Stimulated activated CD8-positive, alpha-beta memory T cell treated with anti-CD3 and anti-CD28 coated beads, Interleukin-15, amount 100 ng/mL, for 48 hours (primary cell): ENCODE measurements at places on chromosomes 3 and 15.

DNA sequence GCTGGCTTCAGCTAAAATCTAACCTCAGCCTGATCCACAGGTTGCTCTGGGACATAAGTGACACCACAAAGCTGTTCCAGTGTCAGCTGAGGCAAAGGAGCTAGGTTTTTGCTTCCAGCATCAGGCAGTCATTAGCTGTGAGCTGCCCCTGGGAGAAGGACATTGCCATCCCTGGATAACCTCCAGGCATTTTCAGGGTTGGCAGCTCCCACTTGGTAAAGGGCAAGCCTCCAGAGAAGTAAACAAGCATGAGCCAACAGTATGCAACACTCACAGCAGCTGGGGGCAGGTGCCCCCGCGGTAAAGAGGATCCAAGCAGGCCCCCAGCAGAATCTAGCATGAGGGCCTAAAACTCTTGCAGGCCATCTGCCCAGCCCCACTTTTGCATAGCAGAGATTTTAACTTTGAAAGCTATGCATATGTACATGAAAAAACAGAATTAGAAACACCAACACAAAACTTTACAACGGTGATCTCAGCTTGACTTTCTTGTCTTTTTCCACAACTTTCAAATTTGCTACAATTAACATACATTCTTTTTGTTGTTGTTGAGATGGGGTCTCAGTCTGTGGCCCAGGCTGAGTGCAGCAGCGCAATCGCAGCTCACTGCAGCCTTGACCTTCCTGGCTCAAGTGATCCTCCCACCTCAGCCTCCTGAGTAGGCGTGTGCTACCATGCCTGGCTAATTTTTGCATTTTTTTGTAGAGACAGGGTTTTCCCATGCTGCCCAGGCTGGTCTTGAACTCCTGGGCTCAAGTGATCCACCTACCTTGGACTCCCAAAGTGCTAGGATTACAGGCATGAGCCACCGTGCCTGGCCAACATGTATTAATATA is 83.8 kb upstream of the TPM1 start:
- DNase-seq: no peak

- DNase-seq: no peak
These were observed 839.8 kb upstream of the ALCAM start for GRCh38 chr3:104526901-104527401.

- no peak for DNase-seq
These were observed 26.2 kb downstream of the HMG20A start for GRCh38 chr15:77446840-77447390.

DNA sequence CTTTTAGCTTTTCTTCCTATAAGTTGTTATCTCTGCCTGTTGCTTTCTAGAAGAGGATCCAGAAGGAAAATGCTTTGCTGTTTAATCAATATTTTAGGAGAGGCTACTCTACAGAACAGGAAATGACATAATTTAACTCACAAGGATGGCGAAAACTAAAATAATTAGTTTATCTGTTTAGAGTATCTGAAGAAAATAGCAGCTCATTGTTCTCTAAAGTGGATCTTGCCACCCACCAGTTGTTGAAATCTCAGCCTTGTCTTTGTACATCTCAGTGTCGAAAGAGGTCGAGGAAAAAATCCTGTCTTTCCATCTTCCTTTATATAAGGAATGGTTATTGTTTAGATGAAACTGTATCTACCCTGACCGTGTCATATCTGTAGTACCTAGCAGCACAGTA is 126.6 kb downstream of the ZNF609 start:
- no peak for DNase-seq

DNA sequence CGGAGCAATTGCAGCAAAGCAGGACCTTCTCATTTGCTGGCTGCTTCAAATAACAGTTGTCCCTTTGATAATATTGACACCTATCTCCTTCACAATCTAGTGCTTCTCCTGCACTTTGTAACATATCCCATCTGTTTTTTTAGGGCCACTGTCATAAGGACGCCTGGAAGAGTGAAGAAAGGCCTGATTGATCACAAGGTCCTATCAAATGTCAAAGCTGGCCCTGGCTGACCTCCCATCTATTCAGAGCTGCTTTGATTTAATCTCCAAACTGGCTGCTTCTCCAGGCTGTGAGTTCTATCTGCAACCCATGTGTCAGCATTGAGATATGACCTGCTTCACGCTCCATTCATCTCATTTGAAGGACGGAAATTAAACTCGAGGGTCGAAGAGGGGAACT is 601.2 kb upstream of the KCNMB2 start:
- no peak for DNase-seq

GRCh38 chr3:47854267-47854666 is 51.3 kb downstream of the DHX30 start:
- DNase-seq: no peak

DNA sequence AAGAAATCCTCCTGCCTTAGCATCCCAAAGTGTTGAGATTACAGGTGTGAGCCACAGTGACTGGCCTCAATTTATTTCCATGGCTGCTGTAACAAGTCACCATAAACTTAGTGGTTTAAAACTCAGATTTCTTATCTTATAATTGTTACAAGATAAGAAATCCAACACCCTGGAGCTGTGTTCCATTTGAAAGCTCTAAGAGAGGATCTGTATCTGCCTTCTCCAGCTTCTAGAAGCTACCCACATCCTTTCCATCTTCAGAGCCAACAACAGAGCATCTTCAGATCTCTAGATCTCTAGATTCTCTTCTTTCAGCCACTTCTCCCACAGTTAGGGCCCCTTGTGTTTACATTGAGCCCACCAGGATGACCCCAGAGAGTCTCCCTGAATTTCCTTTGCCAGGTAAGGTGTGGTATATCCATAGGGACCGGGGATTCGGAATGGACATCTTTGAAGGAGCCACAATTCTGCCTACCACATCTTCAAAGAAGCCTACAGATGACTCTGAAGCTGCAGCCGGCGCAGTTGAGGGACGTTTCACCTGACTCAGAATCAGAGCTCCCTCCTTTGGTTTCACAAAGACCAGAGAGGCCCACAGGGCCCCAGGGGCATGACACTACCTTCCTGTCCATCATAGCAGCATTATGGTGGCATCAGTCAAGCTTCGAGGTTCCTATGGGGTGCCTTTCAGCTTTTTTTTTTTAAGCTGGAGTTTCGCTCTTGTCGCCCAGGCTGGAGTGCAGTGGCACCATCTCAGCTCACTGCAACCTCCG is 87.0 kb upstream of the IGF1R start:
- DNase-seq: no peak

GRCh38 chr15:82307714-82308081 is 41.6 kb downstream of the GOLGA6L10 start:
- DNase-seq: no peak

DNA sequence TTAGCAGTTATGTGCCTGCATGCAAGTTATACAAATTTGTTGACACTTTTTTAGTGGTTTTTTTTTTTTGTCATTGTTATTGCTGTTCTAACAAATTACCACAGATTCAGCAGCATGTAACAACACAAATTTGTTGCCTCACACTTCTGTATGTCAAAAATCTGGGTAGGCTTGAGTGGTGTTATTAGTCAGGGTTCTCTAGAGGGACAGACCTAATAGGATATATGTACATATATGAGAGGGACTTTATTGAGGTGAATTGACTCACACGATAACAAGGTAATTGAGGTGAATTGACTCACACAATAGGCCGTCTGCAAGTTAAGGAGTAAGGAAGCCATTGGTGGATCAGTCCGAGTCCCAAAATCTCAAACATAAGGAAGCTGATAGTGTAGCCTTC is 15.0 kb upstream of the PLSCR1 start:
- DNase-seq: no peak

GRCh38 chr3:51354731-51355615 is 30.1 kb upstream of the MANF start:
- DNase-seq: no peak

GRCh38 chr3:68919000-68919399 is 13.3 kb downstream of the TAFA4 start:
- no peak for DNase-seq

- no peak for DNase-seq
These were observed 2.1 kb upstream of the ANP32A start for GRCh38 chr15:68822818-68823217.

DNA sequence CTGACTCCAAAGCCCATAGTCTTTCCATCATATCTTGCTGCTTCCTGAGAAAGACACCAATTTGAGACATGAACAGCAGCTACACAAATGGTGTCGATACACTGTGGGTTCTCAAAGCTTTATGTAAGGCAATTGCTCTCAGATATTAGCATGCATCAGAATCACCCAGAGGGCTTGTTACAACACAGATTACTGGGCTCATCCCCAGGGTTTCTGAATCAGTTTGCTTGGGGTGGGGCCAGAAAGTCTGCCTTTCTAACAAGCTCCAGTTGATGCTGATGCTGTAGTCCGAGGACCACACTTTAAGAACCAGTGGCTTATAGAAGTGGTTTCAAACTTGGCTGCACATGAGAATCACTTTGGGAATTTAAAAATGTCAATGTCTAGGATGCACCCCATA is 86.5 kb downstream of the SEMA6D start:
- no peak for DNase-seq

- DNase-seq: no peak
These were observed 17.3 kb downstream of the AP3S2 start for GRCh38 chr15:89876396-89877082.

DNA sequence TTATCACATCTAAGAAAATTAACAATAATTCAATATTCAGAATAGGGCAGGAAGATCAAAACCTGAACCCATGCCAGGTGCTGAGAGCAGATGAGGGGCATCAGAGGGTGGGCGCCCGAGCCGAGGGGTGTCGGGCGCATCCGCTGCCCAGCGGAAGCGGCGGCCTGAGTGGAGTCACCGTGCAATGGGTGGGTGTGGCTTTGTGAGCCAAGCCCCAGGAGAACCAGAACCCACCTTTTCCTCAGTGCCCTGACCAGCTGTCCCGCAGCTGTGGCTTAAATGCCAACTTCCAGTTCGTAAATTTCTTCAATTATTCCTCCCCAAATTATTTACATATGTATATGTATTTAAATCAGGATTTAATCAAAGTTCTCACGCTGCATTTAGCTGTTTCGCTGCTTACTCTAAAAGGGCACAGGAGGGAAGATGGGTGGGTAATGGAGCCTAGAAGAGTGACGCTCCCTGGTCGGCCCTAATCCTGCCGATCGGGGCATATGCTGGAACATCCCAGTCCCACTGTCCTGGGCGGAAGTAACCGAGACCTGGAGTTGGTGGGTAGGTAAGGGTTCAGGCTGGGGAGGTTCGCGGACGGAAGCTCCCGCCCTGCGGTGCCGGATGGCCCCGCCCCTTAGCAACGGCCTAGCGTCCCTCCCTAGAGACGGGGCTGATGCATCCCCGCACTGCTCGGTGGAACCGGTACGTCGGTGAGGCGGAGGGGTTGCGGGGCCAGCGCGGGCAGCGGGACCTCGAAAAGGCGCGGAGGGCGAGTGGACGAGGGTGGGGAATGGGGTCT is 1.3 kb downstream of the DNAH1 start:
- DNase-seq: peak; percentile 46

DNA sequence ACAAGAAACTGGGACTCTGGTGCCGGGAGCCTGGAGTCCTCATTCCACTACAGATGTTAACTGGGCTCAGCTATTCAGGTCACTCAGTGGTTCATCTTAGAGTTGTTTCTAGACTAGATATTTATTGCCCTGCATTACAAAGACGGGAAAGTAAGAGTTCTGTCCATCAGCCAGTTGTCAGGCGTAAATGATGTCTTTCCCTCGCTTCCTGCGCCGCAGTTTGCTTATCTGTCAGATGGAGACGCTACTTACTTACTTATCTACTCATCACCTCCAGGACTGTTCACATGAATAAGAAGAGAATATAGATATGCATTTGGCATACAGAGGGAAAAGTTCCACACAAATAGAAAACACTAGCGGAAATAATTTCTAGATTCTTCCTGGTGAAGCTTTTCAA is 47.8 kb upstream of the CGNL1 start:
- DNase-seq: no peak

DNA sequence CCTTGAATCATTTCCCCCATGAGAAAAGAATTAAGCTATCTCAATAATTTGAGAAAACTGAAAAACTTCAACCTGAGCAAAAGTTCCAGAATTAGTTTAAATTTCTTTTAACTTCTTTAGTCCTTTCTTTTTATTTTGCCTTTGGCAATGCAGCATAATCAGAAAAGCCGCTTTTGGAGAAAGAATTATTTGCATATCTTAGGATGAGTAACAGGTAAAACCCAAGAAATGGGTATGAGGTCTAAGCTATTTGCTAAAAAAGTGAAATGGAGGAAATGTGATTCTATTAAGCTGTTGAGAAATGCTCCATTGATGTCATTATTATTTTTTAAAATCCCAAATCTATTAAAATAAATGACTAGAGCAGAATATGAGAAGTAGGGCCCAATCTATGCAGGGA is 1238.3 kb upstream of the GBE1 start:
- DNase-seq: no peak

DNA sequence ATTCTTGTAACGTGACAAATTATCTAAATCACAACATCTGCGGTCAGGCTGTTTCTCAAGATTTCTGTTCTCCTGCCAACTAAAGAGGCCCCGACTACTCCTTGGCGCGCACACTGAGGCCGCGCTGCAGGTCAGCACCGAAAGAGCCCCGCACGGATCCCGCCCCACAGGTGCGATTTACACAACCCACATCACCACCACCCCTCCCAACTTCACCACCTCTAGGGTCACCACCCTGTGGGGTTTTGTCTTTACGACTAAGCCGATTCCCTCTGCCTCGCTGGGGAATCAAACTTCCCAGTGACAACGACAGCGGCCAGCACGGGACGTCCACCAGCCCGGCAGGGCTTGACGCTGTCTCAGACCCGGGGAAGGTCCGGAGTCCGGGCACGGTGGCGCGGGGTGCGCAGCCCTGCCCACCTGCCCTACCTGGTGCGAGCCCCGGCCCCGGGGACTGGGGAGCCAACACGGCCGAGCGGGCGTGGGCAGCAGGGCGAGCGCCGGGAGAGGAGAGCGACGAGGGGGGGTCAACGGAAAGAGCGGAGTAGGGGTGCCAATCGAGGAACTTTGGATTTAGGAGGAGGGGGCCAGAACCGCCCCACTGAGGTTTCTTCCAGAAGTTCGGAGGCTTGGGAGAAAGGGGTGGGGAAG is 764 bp downstream of the UACA start:
- no peak for DNase-seq

- DNase-seq: no peak
These were observed 39.3 kb upstream of the PTPRG start for GRCh38 chr3:61522060-61522459.

- DNase-seq: no peak
These were observed 115.4 kb upstream of the GALNT15 start for GRCh38 chr3:16059081-16059537.
